ENCODE measurements at places on chromosomes 1 and 21.

- no peak for DNase-seq
These were observed 1.5 kb upstream of the IVNS1ABP start for GRCh38 chr1:185318431-185319138.

DNA sequence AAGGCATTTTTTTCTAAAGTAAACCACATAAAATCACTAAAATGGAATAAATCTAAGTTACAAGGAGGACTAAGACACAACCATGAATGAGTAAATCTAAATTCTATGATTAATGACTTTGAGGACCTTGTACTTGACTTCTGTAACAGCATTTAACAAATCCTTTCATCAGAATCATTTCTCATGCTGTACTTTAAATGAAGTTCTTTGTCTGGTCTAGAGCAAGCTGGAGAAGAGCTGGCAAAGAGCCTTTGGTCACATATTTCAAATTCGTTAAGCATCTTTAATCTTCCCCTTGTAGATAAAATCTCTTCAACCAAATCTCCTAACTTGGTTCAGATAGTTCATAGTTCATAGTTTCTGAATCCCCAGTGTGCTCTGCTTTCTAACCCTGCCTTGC lies 405.4 kb downstream of the PTPRC start:
- DNase-seq: no peak

DNA sequence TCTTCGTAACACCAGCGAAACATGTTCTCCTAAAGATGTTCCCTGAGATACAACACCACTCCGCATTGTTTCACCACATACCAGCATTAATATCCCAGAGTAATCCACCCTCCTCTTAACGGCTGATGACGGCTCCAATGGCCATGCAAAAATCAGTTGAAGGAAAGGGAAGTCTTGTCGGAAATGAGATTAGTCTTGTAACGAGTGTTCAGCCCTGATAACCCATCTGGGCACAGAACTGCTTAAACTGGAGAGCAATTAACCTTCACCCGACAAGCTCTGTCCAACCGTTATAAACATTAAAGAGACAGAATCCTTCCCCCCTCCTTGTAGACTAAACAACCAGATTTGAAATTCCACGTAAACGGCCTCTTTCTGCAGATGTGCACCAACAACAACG lies 21.9 kb downstream of the ERG start:
- DNase-seq: no peak

DNA sequence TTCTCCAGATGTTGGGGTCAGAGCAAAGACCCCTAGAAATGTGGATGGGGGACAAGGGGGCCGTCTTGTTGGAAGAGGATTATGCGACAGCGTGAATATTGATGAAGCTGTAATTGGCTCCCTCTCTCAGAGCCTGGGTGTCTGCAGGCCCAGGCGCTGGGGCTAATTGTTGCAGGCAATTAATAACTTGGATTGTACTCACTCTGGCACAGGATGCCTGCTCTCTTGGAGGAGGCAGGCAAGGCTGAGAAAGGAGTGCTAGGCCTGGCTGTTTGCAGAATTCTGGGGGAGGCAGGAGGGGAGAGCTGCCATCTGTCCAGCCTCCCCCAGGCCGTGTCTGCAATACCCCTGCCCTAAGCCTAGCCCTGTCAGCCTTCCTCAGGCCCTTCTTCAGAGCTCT lies 4.1 kb upstream of the DISP3 start:
- DNase-seq: no peak

DNA sequence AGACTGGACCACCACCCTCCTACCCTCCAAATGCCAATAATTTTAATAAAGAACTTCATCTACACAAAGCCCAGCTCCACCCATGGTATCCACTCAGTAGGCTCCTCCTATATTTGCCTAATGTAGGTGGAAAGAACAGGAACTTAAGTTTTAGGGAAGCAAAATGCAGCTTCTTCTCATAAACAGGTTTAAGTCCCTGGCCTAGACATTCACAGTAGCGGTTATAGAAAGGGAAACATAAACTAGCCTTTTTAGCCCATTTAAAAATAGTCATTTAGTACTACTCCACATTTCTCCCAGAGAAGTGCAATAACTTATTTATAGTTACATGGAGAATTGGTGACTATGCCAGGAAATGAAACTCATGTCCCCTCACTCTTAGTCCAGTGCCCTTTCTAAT lies 56.6 kb upstream of the CPLANE2 start:
- no peak for DNase-seq

DNA sequence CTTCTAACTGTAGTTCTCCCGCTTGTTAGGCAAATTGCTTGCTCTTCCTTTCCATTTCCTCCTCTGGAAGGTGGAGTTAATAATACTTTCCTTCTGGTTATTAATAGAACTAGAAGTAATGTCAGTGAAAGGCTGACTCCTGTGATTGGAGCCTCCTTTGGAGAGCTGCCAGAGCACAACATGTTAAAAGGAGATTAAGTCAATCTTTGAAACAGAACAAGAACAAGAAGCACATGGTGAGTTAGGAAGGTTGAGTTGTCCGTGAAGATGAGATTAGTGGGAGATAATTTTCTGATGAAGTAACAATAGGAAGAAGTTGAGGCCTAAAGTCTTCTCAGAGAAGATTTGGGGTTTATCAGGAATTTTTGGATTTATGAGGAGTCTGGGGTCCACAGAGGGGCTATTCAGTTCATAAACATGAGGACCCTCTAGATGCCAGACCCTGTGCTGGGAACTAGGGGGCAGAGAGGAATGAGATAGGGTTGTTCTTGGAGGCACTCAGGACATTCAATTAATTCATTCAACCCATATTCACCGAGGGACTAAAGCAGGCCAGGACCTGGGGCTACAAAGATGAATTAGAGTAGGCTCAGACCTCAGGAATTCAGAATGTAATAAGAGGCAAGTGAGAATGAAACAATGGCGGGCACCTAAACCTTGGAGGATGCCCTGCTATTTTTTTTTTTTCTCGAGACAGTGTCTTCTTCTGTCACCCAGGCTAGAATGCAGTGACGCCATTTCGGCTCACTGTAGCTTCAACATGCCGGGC lies 40.7 kb upstream of the DHCR24 start:
- DNase-seq: peak; percentile 80

DNA sequence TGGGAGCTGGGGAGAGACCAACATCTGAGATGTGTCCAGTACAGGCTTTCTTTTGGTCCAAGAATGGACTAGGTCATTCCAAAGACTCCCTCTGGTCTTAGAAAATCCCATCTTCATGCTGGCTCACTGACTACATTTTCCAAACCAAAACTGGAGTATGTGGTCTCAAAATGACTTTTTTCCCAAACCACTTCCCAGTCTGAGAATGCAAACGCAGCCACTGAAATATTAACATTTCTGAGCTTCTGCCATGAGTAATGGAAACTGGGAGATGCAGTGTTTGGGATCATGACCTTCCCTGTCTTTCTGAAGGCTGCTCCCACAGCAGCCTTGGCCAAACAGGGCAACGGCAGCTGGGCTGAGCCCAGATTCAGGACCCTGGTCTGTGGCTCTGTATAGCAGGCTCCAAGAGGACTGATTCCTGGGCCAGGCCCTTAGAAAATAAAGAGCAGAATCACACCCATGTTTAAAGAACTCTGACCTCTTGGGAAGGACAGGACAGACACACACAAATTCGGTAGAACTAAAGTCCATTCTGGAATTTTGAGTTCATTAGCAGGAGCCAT lies 62.1 kb upstream of the CNTN2 start:
- peak; percentile 7 for DNase-seq

GRCh38 chr1:24363994-24364393 lies 44.8 kb downstream of the GRHL3 start:
- no peak for DNase-seq

DNA sequence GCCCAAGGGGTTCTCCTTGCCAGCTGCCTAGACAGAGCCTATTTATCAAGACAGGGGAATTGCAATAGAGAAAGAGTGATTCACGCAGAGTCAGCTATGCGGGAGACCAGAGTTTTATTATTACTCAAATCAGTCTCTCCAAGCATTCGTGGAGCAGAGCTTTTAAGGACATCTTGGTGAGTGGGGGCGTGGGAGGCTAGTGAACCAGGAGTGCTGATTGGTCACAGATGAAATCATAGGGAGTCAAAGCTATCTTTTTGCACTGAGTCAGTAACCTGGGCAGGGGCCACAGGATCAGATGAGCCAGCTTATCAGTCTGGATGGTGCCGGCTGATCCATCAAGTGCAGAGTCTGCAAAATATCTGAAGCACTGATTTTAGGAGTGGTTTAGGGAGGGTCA lies 64.8 kb upstream of the MRPS6 start:
- no peak for DNase-seq

DNA sequence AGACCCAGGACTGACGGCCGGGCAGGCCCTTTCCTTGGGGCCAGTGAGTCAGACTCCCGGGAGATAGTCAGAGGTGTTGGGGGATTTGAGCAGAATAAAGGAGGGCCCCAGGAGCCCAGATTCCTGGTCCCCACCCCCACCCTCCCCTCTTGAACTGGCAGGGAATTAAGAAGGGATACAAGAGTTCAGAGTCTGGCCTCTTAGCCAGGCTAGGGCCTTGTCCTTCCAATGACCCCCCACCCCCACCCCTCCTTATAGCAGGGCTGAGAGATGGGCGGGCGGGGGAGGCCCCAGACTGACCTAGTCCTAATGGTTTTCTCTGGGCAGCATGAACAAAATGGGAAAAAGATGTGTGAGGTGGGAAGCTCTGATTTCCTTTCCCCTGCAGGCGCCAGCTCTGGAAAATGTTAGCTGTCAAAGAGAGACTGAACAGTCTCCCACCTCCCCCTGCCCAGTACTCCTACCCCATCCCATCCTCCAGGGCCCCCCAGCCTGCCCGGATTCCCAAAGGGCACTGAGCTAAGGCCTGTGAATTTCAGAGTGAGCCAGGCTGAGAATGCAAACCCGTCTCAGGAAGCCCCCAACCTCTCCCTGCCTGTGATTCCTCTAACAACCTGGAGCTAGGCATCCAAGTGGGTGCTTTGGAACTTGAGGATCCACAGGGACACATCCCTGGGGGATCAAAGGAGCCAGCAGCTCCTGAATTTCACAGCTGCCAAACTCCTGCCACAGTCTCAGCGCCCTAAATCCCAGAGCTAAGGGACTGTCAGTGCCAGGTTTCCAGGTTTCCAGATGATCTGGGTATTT lies 5.8 kb upstream of the CRABP2 start:
- DNase-seq: peak; percentile 52

- peak; percentile 25 for DNase-seq
These were observed 151.8 kb downstream of the TENT5C start for GRCh38 chr1:117757668-117758067.
